ENCODE measurements at places on chromosomes 2 and 18.

DNA sequence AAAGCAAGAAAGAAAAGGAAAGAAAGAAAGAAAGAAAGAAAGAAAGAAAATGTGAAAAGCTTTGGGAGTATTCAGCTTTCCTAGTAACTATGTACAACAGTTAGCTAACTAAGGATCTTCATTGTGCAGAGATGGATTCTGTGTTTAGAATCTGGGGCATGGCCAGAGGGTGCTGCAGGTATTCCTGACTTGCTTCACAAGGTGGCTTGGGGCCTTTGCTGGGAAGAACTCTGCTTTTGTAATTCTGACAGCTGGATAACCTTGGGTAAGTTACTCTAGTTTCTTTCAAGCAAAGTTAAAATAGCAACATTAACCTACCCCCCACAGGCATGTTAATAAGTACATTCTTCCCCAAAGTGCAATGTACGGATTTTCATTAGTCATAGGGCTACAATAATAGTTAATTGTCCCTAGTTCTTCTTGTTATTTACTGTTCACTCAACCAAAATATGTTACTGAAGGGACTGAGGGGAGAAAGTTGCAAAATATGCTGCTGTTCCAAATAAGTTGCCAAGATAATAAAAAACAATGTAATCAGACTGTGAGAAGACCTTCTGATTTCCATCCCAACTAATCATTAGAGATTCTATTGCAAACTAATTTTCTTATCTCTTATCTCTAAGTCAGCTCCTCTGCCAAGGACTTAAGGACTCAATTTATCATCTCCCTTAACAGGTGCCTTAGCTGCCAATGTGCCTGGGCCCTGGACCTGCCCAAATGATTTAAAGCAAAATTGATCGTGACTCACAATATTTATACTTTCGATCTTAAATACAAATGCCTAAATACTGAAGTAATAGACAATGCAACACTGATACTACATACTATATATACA is 50.3 kb downstream of the SERPINB8 start:
- no peak for DNase-seq

- no peak for DNase-seq
Measured at GRCh38 chr18:34867520-34867919, 157.4 kb downstream of the DTNA start.

- DNase-seq: no peak
Measured at GRCh38 chr18:34315591-34316352, 91.1 kb upstream of the NOL4 start.

DNA sequence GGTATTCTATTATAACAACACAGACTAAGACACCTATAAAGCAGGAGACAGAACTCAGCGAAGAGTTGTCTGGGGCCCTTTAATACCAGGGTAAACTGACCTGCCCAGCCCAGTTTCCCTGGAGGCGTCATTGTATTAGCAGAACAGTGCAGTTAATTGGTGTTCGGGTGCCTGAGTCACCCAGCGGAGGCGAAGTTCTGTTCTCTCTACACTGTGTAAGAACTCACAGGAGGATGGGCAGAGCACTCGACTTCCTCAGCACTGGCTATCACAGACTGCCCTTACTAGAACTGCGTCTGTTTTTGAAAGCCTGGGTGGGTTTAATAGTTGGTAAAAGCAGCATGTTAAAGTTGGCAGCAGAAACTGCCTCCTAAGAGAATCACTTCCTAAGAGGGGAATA is 106.5 kb upstream of the ATP8B1 start:
- no peak for DNase-seq

DNA sequence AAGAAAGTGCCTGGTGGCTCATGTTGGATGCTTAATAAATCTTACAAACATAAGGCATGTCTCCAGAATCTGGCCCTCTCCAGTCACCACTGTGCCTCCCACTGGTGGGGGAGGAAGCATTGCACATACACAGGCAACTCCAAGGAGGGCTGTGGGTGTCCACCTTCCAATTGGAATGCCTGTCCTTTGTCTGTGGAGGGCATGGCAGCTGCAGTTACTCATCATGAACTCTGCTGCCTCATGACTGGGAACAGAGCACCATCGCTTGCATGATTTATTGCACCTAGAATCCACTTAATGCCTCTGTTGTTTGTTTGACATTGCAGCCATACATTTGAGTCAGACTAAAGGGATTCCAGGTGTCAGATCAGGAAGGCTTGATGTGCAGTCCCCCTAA is 278.9 kb downstream of the PRKCE start:
- DNase-seq: no peak

DNA sequence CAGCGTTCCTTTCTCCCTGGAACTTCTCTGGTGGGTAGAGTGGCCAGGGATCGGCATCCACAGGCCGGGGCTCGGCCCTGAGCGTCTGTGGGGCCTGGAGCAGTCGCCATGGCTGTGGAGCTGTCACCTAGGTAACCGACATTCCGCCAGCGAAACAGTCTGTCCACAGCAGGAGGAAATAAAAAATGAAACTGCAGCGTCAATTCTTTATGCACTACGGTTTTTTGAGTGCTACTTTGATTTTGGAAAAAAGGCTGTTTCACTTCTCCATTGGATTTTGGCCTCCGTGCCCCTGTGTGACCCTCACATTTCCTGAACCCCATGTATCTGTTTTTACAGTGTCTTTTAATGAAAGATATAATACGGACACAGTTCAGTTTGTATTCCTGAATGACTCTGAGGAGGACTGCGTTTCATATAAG is 163.4 kb downstream of the LDLRAD4 start:
- DNase-seq: no peak

- DNase-seq: no peak
Measured at GRCh38 chr2:12083081-12083581, 336.7 kb downstream of the LPIN1 start.

Data from stimulated activated CD4-positive, alpha-beta T cell treated with anti-CD3 and anti-CD28 coated beads, Interleukin-12 subunit alpha, Interleukin-12 subunit beta, amount 100 ng/mL, for 24 hours (primary cell).